ENCODE measurements at places on chromosomes 6 and 20.

- no peak for DNase-seq
These were observed 22.2 kb upstream of the ADGRG6 start for GRCh38 chr6:142279350-142280180.

GRCh38 chr6:132202574-132202973 is 198.7 kb downstream of the MOXD1 start:
- no peak for DNase-seq

DNA sequence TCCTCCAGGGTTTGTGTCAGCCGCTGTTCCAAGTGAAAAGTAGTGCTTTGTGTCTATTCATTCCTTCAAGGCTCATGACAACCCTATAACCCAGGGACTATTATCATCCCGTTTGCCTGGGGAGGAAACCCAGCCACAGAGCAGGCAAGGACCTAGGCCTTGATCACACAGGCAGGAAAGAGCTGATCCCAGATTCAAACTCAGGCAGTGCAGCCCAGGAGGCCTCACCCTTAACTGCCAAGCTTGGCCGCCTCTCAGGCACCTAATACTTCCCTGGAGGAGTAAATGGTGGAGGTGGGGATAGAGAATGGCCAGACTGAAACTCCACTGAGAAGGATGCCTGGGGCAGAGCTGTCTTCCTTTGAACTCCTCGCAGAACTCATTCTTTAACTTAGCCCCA is 215.1 kb upstream of the QKI start:
- no peak for DNase-seq

GRCh38 chr20:38067717-38068365 is 34.3 kb downstream of the RPRD1B start:
- DNase-seq, result no peak

GRCh38 chr6:137871291-137871690 is 4.2 kb downstream of the TNFAIP3 start:
- DNase-seq, result no peak

GRCh38 chr6:157158897-157159296 is 164.4 kb downstream of the TMEM242 start:
- DNase-seq, result no peak

GRCh38 chr20:37941332-37941731 is 38.4 kb downstream of the VSTM2L start:
- DNase-seq, result no peak

DNA sequence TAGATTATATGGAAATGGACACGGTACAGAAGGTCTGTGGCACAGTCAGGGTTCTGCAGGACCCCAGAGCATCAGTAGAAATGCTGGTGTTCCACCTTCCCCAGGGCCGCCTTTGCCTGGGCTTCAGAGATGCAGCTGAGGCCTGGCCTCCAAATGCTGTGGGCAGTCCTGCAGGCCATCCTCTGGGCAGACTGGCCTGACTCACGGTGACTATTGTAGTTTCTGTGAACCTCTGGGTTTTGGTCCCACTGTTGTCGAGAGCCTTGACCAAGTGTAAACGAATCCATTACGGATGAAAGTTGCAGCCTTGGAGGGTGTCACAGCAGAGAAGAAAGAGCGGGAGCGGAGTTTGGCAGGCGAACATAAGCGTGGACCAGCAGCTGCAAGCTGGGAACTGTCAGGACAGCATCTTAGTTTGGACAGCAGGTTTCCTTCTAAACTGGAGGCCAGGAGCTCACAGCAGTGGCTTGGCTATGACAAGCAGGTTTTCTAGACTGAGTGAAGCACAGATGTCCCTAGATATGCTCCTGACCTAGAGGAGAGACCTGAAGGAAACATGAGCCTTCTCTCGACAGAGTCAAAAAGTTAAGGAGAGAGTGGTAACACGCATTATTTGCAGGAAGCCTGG is 46.2 kb upstream of the BCLAF1 start:
- no peak for DNase-seq

DNA sequence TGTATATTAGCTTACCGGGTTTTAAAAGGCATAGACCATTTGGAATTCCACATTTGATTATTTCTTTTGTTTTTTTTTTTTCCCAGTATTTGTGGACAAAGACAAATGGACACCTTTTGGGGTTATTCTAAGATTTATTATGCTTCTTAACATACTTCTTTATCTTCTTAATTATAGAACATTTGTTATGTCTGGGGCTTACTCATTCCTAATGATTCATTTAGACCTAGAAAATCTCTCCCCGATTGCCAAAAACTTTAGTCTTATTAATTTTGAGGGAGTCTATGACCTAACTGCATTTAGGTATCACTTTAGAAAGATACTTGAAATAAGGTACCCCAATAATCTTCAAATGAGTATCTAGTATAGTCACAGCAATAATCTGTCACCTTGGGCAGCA is 170.7 kb upstream of the PREP start:
- DNase-seq, result no peak

GRCh38 chr6:7016226-7016625 is 91.5 kb upstream of the RREB1 start:
- no peak for DNase-seq

GRCh38 chr6:134746140-134746539 is 203.8 kb downstream of the ALDH8A1 start:
- DNase-seq, result no peak

GRCh38 chr6:156910938-156911337 is 133.8 kb downstream of the ARID1B start:
- DNase-seq, result no peak

DNA sequence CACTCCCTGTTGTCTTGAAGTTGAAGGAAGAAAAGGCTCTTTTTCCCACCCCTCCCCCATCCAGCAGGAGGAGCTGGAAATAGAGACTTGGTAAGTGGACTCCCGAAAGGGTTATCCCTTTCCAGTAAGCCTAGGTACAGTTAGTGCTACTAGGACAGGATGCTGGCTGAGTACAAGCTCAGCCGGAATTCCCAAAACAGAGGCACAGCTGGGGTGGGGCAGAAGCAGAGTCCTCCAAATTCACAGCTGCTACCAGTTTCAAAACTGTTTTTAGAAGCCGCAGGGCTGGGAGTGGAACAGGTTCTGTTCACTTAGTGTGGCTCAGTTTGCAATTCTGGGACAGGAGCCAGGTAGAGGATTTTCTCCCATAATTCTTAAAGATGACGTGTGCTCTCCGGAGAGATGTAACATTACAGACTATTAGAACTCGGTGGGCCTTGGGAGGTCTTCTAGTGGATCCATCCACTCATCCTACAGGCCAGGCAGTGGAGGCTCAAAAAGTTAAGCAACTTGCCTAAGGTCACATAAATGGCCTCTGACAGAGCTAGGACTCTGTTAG is 19.0 kb upstream of the UTRN start:
- peak; percentile 63 for DNase-seq

DNA sequence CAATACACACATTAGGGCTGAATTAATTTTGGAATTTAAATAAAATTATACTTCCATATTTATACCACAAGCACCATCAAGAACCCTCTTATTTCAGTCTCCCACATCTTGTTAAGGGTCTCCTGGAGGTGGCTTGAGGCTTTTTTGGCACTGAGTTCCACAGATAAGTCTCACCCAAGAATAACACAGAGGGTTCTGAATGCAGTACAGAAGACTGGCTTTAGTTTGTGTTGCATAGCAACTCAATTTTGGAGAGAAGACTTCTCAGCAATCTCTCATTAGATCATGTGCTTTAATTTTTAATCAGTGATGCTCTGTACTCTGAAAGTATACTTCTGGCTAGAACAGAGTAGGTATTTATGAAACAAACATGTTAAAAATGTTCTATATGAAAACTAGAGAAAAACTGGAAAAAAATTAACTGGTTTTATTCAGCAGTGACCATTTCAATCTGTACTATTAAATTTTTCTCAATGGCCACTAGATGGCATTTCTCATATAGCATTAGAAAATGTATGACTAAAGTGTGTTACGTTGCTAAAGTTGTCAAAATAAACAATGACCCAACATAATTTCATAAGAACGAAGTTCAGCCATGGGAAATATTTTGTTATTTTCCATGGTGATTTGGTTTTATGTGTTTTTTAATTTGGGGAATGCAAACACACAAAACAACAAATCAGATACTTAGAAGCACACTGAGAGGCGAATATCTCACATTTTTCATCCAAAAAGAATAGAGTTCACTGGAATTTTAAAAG is 32.7 kb upstream of the MAP7 start:
- no peak for DNase-seq

- no peak for DNase-seq
These were observed 120.1 kb downstream of the IRF4 start for GRCh38 chr6:511488-512137.

DNA sequence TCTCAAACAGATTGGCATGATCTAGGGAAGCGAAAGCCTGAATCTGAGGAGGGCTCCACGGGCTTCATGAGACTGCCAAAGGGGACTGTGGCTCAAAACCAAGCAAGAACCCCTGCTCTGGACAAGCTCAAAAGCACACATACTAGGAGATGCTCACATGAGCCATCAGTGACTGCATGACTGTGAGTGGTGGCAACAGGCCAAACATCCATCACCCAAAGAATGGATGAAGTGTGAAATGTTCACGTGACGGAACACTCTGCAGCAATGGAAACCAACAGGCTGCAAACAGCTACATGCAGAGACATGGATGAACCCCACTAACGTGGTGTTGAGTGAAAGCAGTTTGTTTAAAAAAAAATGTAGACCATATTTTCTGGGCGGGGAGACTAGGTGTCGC is 136.3 kb downstream of the PREX1 start:
- DNase-seq, result no peak

DNA sequence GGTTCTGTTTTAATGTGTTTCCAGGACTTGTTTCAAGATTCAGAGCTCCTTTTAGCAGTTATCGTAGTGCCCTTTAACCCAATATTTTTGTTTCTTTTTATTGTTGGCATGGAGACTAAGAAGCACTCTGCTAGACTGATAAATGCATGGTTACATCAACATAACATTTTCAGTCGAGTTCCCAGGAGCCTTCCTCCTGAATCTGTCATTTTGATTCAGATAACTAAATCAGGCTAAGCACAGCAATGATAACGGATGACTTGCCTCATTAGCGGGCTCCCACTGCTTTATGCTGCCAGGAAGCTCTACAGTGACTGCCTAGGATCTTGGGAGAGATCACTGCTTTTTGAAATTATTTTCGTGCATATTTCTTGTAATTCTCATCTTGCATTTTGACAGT is 772.8 kb upstream of the GJE1 start:
- no peak for DNase-seq

DNA sequence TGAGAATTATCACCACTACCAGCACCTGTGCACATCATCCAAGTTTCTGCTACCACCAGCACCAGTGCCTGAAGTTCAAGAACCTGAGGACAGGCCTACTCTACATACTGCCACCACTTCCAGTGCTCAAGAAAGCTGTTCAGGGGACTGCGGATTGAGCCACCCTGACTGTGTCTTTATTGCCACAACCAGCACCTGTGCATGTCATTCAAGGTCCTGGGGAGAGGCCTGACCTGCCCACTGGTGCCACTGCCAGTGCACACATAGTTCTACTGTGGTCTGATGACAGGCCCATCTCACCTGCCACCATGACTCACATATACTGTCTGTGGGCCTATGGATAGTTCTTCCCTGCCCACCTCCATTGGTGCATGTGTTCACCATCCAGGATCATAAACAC is 559.4 kb downstream of the COL12A1 start:
- DNase-seq, result no peak

- no peak for DNase-seq
These were observed 6.4 kb upstream of the MTRES1 start for GRCh38 chr6:107021446-107022185.

- no peak for DNase-seq
These were observed 10.1 kb downstream of the TNFAIP3 start for GRCh38 chr6:137877113-137877512.

DNA sequence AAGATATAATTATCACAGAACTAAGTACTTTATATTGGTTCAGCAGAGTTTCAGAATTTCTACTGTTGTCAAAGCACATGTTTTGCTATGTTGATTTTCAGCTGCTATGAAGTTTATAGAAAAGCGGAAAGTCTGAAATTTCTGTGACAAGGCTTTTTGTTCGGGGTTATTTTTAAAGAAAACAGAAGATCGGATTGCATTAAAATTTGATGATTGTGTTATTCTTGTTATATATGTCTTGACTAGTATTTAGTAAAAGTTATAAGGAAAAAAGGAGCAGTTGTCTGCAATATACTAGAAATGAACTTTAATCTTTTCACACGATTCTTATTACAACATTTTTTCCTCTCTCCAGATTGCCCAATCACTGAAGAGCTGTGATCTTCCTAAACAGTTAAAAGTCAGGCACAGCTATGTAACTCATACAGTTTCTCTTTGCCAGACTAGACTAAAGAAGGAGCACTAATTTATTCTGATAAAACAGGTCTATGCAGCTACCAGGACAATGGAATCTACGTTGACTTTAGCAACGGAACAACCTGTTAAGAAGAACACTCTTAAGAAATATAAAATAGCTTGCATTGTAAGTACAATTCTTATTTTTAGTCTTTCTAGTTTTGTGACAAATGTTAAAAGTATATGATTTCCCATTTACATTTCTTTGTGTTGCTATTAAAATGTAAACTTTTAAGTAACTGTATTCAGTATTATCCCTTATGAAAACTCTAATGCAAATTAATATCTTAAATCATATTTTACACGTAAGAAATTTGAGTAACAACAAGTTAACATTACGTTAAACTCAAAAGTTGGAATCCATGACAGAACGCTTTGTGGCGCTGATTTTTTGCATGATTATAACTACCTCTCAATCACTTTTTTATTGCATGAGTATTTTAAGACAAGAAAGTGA is at the start of gene ENPP3:
Gene ENPP3 (plus strand): TSS at position 423 of the 913 bp plus-strand sequence. CDS start 83 bp downstream, at position 506.
- no peak for DNase-seq

GRCh38 chr6:11931296-11932035 is 80.6 kb upstream of the HIVEP1 start:
- DNase-seq, result no peak

GRCh38 chr6:26501482-26501986 is 1.4 kb downstream of the BTN1A1 start:
- peak; percentile 52 for DNase-seq

DNA sequence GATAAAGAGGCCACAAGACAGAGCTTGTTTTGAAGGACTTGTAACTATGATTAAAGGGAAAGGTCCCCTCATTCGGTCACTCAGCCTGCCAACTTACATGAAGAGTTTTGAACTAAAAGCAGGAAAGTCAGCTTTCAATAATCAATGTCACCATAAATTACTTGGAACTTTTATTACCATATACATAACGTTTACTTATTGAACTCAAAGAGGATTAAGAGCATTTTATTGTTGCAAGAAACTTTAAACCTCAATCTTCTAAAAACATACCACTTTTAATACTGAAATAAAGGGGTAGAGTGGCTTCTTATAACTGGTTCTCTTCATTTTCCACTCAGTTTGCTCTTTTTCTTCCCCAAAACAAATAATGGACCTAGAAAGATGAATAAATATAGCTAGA is 65.1 kb downstream of the CNKSR3 start:
- DNase-seq, result no peak

DNA sequence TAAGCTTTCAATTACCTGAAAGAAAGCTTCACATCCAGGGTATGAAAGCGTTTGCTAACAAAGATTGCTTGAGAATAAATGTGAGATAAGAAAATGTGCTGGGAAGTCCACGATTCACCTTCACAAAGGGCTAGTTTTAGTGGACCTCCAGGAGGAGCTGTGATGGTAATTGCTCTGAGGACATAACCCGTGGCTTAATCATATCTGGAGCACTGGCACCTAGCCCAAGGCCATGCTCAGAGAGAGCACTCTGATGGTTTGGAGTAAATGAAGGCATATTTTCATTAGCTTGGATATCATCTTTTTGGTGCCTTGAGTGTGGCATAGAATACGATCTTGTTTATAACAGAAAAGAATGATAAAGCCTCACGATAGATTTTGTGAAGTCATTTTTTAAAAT is 46.9 kb upstream of the BACH2 start:
- DNase-seq, result peak; percentile 50

Data from left ventricle myocardium superior (tissue), 1 donor.